COLO829 (cell line): ENCODE measurements at places on chromosomes 5 and 9.
A peak's percentile ranks its signal among the peaks of the same experiment; 100 is the strongest.

DNA sequence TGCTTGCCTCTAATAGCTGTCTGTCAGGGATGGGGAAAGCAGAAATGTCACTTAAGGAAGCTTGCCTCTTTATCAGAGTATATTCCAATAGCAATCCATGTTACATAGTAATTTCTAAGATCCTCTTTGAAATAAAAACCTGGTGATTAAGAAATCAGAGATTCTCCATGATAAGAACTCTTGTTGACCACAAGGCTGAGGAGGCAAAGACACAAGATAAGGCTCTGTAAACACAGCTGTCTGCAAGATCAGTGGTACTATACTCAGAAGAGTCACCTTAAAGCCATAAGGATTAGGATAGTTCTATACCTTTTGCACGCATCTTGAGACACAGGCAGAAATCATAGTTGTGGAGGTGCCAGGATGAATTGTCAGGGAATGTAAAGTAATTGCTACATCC is 40.3 kb downstream of the HEXB start:
- no peak for DNase-seq

- no peak for DNase-seq
Measured at GRCh38 chr9:37025071-37025822, 8.8 kb downstream of the PAX5 start.

DNA sequence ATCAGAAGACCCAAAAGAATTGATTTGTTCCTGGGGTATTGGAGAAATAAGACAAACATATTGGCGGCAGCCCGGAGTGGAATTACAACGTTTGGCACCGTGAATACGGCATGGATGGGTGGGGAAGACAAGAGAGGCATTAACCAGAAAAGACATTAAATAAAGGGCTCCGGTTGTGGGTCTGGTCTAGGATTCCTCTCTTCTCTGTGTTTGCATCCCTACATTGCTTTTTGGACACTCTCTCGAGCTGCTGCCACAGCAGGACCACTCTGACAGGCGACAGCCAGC is 138.7 kb upstream of the PALM2AKAP2 start:
- DNase-seq: no peak

DNA sequence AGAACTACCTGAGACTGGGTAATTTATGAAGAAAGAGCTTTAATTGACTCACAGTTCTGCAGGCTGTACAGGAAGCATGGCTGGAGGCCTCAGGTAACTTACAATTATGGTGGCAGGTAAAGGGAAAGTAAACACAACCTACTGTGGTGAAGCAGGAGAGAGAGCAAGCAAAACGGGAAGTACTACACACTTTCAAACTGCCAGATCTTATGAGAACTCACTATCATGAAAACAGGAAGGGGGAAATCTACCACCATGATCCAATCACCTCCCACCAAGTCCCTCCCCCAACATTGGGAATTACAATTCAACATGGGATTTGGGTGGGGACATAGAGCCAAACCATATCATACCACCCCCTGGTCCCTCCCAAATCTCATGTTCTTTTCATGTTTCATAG is 58.7 kb upstream of the GPR151 start:
- DNase-seq: no peak

GRCh38 chr5:31598640-31599611 is 40.0 kb upstream of the PDZD2 start:
- DNase-seq: no peak

DNA sequence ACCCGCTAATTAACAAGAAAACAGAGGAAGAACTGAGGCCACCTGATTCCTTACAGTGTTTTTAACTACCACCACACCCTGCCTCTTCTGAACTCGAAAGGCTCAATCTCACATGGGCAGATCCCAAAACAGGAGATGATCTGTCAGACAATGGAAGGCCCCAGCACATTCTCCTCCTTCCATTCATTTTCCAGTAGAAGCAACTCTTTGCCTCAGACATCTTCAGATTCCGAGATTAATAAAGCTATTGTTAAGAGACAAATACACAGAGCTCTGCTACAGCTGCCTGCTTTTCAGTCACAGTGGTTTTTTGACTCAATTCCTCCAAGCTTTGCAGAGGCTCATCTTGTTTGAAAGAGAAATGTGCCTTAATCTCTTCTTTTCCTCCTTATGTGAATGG is 127.2 kb upstream of the ADAMTSL1 start:
- DNase-seq: peak; percentile 72
